ENCODE measurements at places on chromosomes 1 and 21.
A peak's percentile ranks its signal among the peaks of the same experiment; 100 is the strongest.

DNA sequence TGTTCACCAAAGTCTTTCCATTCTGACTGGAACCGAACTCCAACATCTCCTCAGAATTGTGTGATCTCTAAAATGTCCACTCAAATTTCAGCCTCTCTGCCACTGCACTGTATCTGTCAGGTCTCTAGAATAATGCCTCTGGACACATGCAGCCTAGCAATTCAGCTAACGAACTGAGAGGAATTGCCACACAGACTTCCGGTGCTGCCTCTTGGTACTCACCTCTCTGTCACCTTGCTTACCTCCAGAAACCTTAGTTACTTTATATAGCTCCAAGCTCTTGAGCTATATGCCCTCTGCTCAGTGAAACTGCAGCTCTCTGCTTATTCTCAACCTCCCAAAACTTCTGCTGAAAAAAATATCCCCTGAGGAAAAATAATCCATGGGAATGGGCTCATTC lies 2.7 kb upstream of the CHRM3 start:
- no peak for DNase-seq

GRCh38 chr1:145425436-145426029 lies at the start of gene NBPF20:
Gene NBPF20, minus strand, starts transcription at chr1:145425603. Its CDS starts 20,331 bp downstream, at chr1:145405272.
- peak; percentile 86 for DNase-seq

- peak; percentile 2 for DNase-seq
These were observed 208.8 kb upstream of the USP25 start for GRCh38 chr21:15520811-15521643.

GRCh38 chr1:67646145-67647035 lies 38.6 kb upstream of the GADD45A start:
- no peak for DNase-seq

GRCh38 chr1:6757719-6758435 lies 27.4 kb upstream of the CAMTA1 start:
- DNase-seq = no peak

GRCh38 chr21:14486869-14487268 lies 59.2 kb downstream of the SAMSN1 start:
- no peak for DNase-seq

DNA sequence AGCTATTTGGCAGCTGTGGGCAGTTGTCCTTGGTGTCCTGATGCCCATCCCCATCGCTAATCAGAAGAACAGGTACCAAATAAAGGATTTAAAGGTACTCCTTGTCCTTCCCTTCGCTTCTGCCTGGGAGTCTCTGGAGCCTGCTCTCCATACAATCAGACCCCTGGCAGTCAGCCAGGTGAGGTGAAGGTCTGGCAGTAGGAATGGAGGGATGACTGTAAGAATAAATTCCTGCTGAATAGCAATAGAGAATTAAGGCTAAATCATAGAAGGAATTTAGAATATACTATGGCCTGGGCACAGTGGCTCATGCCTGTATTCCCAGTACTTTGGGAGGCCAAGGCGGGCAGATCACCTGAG lies 9.2 kb downstream of the THBS3 start:
- no peak for DNase-seq

- DNase-seq = no peak
These were observed 2.9 kb downstream of the SARS1 start for GRCh38 chr1:109216662-109217061.

DNA sequence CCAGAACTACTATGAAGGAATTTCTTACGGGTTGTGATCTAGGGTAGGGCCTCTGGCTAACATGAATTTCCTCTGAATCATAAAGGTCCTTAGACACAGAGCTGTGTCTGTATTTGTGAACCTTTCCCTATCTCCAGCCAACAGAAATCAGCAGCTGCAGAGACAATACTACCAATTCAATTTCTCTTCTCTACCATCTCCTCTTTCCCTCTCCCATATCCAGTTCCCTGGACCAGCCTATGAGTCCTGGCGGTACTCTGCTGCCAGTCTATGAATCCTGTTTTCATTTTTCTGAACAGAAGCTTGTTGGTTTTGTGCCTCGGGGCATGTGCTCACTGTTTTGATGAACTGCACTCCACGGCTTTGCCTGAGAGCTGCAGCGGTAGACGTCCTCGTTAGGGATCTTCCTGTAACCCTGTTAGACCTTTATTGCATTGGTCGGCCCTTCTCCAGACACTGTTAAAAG lies 458.0 kb upstream of the VAMP3 start:
- no peak for DNase-seq

DNA sequence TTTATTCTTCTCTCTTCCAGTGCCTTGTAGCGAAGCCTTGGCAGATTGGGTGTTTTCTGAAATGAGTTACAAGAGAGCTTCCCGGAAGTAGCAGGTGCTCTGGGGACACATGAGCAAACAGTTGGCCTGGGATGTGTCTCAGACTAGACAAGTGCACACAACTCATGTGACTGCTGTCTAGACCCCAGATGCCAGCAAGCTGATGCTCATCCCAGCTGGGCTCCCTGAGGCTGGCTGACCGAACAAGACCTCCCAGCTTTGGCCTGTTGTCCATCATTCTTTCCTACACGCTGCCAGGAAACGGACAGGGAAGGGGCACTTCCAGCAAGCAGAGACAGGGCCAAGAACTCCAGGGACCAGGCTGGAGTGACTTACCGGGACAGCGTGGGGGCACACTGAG lies 18.7 kb upstream of the CSF1 start:
- DNase-seq = no peak

GRCh38 chr1:243723458-243724043 lies 126.5 kb downstream of the AKT3 start:
- DNase-seq = no peak
